ENCODE measurements at places on chromosomes 1 and 21.

- no peak for DNase-seq
These were observed 56.4 kb downstream of the ELK4 start for GRCh38 chr1:205575294-205575885.

GRCh38 chr1:58441699-58442098, 104.8 kb downstream of the OMA1 start:
- DNase-seq = no peak

GRCh38 chr1:61399199-61399598, 316.8 kb downstream of the NFIA start:
- no peak for DNase-seq

DNA sequence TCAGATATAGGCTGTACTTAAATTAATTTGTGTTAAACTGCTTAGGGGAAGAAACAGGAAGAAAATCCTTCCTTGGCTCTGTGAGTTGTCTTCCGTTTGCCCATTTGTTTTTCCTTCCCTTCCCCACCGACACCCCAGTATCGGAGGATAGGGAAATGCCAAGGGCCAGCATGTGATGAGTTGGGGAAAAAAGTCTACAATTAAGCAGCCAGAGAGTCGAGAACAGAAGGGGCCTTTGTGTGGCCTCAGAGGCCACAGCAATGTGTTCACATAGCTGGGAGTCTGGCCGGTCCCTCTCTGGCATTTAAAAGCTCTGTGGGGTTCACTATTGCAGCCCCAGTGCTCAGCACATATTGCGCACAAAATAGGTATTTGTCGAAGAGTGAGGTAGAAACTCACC, 489.3 kb downstream of the MATN1 start:
- no peak for DNase-seq

DNA sequence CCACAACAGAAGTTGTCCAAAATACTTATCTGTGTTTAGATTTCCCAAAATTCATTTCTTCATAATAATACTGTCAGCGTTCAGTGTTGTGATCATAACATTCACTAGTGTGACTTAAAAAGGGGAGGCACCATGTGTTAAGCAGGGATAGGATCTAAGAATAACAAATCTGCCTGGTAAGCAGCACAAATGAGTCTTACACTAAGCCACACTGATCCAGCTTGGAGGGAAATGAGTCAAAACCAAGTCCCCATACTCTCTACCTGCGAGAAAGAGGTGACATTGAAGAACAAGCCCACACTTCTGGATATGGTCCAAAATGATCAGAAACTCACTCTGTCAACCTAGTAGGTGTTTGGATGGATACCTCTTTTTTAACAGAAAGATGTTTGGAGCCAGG, 145.5 kb downstream of the CRB1 start:
- DNase-seq = no peak

GRCh38 chr1:38028105-38028591, 15.6 kb downstream of the UTP11 start:
- DNase-seq = no peak

GRCh38 chr1:6996371-6996770, 211.1 kb downstream of the CAMTA1 start:
- DNase-seq = no peak

DNA sequence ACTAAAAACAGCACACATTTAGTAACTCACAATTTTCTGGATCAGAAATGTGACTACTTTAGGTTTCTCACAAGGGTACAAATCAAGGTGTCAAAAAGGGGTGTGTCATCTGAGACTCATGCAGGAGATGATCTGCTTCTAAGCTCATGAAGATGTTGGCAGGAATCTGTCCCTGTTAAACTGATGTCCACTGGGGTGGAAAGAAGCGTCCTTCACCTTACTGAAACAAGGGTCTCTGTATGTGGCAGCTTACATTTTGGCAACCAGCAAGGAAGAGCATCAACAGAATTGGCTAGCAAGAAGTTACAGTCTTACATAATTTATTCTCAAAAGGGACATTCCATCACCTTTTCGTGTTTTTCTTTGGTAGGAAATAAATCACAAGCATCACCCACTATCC, 1223.8 kb downstream of the AMY1C start:
- no peak for DNase-seq

GRCh38 chr1:31373897-31374486, 1.1 kb upstream of the FABP3 start:
- DNase-seq = no peak

DNA sequence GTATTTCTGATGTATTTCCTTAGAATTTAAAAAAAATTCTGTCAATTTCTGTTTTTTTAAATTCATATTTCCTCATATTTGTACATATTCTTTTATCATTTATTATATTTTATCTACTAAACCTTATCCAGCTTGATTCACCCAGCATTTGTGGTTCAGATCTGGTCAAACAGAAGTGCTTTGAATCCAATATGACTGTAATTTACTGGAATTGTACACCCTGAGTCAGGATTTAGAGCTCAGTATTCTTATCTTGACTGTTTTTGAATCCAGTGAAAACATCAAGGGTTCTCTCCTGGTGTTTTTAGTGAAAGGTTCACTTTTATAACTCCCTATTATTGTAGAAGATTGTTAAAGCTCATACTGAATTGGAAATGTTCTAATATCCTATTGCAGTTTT, 1077.0 kb upstream of the NCAM2 start:
- DNase-seq = no peak

GRCh38 chr1:30295674-30296073, 427.7 kb downstream of the MATN1 start:
- DNase-seq = no peak

DNA sequence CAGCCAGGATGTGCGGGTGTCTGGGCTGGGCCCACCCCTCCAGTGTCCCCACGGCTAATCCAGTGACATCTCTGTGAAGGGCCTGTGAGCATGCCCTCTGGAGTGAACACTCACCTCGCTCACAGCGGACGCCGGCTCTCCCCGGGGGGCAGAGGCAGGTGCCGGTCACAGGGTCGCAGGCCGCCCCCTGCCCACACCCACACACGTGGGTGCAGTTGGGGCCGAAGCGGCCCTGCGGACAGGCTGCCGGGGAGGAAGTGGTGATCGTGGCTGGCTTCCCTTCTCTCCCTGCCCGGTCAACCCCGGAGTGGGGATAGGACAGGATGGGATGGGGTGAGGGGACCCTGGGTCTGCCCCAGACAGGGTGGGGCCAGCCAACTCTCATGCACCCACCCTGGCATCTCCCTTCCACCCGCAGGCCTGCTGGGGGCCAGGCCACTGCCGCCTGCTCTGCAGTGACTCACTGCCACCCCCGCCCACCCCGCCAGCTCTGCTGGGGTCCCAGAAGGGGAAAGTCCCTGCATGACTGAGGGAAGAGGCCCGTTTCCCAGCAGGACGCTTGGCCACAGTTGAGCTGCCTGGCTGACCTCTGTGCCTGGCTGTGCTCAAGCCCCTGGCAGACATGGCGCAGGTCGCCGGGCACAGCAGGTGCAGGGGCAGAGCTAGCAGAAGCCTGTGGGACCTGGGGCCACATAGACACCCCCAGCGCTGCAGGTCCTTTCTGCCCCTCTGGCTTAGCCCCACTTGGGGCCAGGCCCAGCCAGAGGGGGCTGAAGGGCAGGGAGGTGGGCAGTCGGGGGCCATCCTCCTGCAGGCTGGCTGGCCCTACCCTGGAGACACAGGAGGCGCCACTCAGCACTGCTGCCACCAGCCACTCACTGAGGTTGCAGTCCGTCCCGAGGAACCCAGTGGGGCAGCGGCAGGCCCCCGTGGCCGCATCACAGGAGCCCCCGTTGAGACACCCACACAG, 41.6 kb downstream of the ARHGEF16 start:
- no peak for DNase-seq

- DNase-seq = no peak
These were observed 1.8 kb downstream of the LRRC3 start for GRCh38 chr21:44456915-44457736.

DNA sequence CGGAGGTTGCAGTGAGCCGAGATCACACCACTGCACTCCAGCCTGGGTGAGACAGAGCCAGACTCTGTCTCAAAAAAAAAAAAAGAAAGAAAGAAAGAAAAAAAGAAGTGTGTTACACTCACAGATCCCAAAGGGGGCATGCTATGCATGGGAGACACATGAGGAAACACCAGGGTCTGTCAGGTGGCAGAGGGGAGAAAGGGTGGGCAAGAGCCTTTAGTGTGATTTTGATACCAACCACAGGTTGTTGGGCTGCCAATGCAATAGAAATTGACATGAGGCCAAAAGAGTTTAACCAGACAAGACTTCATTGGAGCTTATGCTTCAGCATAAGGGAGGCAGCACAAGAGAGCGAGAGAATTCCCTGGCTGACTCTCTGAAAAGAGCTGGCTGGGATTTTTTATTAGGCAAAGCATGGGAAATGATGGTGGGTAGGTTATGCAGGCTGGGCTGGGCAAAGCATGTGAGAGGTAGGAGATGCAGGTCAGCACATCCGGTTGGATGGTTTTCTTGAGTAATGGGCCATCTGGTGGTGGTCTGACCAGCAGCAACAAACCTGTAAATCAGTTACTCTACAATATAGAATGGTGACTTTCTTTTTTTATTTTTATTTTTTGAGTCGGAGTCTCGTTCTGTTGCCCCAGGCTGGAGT, 11.7 kb upstream of the EXTL1 start:
- no peak for DNase-seq

DNA sequence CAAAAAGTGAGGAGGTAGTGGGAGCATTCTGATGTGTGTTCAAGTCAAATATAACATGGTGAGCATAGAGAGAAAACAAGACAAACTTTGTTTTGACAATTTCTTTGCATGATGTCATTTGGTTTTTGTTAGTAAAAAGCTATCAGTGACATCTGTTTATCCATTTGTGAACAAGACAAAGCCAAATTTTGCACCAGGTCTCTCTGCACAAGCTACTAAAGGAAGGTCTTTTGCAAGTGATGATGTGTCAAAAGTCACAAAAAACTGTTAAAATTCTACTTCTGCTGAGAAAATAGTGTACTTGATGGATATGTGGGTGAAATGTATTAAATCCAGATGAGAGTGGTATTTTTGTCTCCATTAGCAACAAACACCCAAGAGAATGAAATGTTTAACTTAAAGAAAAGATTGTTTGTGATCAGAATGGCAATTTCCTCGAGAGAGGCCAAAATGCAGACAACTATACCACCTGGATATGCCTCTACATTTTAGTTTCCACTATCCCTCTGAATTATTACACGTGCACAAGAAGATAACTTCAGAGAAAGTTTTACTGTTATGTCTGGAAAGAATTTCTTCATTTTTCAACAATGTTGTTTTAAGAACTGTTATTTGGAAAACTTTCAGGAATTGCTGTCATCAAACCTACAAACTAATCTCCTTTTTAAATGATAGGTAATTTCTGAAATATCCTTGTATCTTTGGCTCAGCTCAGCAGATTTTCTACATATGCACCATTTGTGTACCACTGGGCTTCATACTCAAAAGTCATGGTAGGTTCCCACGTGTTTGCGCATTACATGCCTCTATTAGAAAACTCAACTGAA, 807.4 kb upstream of the ADGRL2 start:
- no peak for DNase-seq

DNA sequence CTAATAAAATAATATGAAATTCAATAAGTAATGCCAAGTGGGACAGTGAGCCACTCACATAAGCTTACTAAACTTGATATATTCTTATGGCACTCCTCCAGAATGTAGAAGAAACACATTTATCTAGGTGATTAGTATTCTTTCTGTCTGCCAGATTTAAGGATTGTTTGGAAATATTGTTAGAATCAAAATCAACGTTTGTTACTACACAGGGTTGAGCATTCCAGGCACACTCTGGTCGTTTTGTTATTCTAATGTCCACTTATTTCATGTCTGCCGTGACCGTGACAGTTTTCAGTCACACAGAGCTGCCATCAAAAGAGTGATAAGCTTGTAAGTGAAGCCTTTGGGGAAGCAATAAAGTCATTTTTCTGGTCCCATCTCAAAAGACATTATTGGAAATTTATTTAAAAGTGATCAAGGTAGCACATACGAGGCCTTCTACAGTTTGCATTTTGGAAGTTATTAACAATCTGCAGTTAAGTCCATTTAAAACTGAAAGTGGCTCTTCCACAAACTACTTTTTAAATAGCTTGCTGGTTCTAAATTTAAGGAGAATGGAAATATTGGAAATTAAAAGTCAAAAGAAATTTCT, 38.0 kb downstream of the NFIA start:
- no peak for DNase-seq

- no peak for DNase-seq
These were observed 205.6 kb downstream of the RHOU start for GRCh38 chr1:228940926-228941325.

DNA sequence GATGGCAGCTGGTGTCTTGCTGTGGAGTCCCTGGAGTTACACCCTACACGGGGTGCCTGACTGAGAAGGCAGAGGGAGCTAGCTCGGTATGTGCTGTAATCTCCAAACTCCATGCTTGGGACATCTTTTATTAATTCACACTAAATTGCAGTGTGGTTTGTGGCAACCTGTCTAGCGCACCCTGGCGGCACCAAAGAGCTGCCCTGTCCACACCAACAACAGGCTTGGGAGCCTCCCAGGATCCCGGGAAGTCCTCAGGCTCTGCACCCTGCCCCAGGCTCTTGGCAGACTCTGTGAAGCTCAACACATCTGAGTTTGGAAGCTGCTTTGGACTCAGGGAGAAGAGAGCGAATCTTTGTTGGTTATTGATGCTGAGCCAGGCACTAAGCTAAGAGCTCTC, 138.9 kb downstream of the IGSF21 start:
- no peak for DNase-seq

DNA sequence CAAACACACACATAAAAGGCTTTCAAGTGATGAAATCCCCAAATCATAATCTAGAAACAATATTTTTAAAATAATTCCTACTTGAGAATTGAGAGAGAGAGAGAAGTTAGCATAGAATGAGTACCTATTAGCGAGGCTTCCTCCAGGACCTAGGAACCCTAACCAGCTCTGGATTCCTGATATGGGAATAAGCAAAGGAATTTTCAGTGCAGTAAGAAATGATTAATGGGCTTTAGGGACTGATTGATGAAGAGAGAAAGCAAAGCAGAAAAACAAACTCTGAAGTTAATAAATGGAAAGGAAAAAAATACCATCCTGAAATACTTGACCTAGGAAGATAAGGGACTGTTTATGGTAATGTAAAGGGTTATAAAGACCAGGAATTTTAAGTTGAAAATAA, 60.6 kb downstream of the WARS2 start:
- DNase-seq = no peak

DNA sequence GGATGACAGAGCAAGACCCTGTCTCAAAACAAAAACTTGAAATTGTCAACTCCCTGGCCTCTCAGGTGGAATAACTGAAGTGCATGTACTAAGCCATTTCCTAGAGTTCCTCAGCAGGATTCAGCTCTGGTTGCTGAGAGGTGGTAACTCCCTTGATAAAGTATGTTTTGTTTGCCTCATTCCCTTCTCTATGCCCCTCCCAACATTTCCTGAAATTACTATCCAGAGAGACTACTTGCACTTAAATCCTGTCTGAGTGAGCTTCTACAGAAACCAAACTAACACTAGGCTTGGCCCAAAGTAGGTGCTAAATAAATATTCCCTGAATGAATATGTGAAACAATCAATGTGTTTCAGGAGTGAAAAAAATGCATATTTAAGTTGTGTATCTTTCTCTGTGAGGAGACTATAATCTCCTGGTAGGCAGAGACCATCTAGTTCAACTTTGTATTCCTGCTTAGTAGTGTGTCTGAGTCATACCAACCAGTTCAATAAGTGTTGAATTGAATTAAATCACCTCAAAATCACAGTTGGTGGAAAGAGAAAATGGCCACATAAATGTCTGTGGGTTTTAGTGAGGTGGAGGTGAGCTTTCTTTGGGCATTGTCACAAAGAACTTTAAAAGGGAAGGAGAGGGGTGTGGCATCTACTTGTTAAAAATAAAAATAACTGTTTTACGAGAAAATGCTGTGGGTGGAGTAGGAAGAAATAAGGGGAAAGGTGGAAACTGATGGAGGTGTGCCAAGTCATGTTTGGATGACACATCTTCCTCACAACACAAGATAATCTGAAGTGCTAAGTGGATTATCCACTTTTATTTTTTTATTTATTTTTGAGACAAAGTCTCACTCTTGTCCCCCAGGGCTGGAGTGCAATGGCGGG, 12.6 kb downstream of the RIMKLA start:
- no peak for DNase-seq
